Neural progenitor cell (in vitro differentiated cells): ENCODE measurements at places on chromosomes 11 and 22.

DNA sequence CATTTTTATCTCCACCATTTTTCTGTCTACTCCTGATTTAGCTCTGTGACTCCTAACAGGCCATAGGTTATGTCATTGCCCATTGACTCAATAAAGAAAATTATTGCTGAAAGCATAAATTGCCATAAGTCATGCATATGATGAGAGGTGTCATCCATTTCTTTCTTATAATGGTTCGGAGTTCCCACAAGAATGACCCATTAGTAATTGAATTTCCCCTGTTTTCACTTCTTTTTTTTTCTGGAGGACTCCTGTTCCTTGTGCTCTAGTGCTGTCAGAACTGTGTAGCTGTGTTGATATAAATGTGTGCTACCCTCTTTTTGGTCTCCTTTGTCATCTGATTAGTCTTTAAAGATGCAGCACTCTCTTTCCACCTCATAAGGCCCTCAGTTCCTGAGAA, 22.9 kb upstream of the CARD18 start:
- DNase-seq = no peak

DNA sequence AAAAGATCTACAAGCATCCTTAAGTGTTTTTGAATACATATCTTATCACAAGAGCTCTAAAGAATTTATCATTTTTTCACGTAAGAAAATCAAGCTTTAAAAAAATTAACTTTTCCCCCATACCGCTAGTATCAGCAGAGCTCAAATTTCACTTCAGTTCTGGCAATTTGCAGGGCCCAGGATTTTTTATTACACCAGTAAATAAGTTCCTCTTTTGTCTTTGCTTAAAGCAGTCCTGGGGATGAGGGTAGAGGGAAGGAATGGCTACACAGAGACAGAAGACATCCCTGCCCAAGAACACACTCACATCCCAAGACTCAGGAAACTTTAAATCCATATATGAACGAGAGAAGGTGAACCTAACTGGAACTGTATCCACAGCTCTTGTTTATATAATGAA, 22.6 kb upstream of the SORL1 start:
- DNase-seq = no peak

DNA sequence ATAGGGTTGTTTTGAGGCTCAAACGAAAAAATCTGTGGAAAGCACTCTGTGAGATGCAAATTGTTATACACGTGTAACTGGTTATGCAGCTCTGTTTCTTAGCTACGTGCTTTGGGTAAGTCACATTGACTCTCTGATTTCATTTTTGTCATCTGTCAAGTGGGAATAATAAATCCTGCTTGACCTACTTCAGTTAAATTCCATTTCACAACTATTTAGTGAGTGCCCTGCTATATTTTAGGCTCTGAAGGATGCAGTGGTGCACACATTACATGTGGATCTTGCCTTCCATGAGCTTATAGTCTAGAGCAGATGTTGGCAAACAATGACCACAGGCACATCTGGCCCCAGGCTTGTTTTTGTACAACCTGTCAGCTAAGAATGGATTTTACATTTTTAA, 133.6 kb upstream of the PLET1 start:
- DNase-seq = no peak

GRCh38 chr22:48843640-48844039, 984.0 kb downstream of the BRD1 start:
- DNase-seq = no peak

- DNase-seq = no peak
Measured at GRCh38 chr11:62120431-62120830, 3.4 kb upstream of the INCENP start.

- no peak for DNase-seq
Measured at GRCh38 chr11:75557666-75558494, 4.2 kb upstream of the SERPINH1 start.

GRCh38 chr22:30047364-30047738, 32.9 kb upstream of the HORMAD2 start:
- no peak for DNase-seq

DNA sequence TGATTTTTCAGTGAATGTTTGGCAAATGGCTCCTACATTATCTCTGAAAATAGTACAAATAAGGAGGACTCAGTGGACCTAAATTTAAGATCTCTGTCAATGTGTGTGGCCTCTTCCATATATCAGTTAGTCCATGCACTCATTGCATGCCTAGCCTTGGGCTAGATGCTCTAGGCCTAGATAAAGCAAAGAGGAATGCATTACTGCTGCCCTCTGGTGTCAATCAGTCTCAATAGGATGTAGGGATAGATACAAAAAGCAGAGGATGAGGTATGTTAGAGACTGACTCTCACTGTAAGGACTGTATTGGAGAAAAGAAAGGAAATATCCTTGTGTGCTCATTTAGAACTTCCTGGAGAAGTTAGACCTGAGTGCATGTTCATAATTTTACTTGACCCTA, 42.0 kb downstream of the MS4A2 start:
- DNase-seq = peak; percentile 69

DNA sequence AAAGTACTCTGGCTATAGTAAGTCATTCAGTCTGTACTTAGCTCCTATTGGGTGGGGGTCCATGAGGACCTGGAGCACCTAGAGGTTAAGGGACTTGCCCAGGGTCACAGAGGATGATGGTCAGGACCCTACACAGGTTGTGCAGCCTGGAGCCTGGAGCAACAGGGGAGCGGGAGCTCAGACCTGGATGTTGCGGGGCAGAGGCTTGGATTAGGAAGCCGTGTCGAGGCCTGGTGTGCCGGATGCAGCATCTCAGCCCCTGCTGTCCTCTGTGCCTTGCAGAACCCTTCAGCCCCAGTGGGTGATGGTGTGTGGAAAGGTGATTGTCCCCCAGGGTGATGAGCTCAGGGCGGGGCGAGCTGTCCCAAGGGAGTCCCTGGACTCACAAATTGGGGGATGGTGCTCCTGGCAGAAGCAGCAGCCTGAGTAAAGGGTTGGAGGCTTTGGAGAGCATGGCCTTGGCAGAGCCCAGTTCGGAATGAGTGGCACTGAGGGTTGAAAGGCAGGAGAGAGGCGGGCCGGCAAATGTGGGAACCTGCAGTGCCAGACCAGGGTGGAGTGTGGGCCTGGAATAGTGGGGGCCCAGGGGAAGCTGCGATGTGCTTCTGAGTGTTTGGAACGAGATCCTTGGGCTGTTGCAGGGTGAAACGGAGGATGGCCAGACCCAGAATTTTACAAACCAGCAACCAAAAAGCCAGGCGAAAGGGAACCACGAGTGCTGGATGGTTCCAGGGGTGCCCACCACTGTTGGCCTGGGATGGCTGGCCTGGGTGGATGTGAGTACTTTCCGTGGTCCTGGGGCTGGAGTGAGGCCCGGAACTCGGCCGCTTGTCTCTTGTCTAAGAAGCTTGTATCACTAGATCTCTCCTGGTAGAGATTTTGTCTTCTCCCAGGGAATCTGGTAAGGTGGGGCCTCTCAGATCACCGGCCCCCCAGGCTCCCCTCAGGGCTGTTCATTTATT, 2.9 kb downstream of the TPCN2 start:
- DNase-seq = no peak

DNA sequence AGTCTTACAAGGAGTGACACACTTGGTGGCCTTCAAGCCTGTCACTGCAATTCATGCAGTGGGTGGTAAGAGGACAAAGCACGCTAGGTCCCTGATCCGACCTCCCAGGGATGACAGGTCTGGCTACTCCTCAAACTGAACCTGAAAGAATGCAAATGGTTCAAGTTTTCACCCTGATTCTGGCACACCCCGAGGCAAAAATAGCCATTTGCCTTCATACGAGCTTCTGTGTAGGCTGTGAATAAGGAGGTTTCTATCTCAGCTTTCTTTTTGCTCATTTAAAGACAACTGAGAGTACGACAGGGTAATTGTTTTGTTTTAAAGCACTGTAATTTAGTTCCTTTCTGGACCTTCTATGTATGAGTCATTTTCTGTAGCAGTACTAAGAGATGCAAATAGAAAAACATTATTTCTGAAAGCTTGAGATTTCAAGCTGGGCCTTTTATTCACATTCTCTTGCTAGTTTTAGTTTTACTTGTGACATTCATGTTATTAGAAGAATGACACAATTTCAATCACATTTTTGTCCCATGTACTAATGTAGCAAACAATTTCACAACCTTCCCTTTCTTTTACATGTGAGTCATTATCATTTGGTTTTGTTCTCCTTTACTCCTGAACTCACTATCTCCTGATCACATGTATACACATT, 56.6 kb upstream of the FDX1 start:
- no peak for DNase-seq

GRCh38 chr11:64791781-64792291, 11.2 kb downstream of the MAP4K2 start:
- no peak for DNase-seq

DNA sequence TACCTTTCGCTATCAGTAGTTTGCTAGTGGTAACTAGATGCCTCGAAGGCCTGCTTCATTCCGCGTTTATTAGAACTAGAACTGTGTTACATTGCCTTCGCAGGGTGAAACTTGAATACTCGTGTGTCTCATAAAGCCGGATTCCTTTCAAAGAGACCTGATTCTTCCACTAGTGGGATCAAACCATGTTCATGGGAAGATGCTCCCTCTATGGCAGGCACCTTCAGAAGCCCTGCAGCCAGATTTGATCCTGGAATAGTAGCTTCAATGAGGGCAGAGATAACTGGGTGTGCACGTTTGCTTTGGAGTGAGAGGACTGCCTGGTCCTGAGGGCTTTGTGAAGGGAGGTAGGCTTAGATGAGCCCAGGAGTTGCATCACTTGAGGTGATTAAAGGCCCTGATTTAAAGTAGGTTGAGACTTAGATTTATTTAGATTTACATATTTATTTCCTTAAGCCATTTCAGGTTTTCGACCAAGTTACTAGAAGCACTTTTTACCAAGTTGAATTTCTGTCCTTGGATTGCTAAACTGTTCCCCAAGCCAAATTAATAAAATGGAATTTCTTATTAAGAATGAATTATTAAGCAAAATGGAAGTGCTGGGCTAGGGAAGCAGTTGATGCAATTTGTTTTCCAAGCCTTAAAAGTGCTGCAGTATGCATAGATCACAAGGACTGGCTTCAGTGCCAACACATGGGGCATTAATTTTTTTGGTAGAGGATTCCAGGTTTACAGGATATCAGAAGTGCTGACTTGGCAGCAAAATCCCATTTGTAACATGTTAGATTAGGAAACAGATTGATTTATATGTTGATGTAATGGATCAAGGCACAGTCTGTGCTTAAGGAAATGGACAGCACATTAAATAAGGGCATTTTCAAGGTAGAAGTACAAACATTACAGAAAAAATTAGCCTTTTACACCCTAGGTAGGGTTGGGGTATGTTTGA, 32.9 kb downstream of the APLP2 start:
- no peak for DNase-seq

- DNase-seq = no peak
Measured at GRCh38 chr11:113317339-113317738, 3.0 kb downstream of the TTC12 start.

GRCh38 chr11:63613517-63614135, 607 bp downstream of the PLAAT3 start:
- peak; percentile 62 for DNase-seq

GRCh38 chr11:94876645-94877442, 96.5 kb downstream of the CWC15 start:
- DNase-seq = no peak

GRCh38 chr22:30866811-30867271, 101.7 kb downstream of the MORC2 start:
- peak; percentile 31 for DNase-seq

GRCh38 chr11:117271208-117271607, 19.9 kb upstream of the BACE1-AS start:
- DNase-seq = no peak

- no peak for DNase-seq
Measured at GRCh38 chr11:1883346-1884302, 8.1 kb downstream of the PRR33 start.

DNA sequence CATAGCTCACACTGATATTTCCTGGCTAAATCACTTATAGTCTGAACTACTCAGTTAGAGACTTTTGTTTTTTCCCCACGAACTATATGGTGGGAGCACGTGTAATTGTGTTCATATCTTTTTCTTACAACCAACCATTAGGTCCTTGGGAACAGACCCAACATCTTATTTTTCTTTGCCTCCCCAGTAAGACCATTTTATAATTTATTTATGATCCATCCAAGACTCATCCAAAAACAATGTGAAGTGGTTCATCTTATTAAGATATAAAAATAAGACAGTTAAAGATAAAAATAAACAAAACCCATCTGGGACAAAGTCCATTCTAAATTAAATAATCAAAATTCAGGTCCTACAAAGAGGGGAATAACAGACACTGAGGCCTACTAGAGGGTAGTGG, 90.8 kb downstream of the FAM168A start:
- DNase-seq = no peak

DNA sequence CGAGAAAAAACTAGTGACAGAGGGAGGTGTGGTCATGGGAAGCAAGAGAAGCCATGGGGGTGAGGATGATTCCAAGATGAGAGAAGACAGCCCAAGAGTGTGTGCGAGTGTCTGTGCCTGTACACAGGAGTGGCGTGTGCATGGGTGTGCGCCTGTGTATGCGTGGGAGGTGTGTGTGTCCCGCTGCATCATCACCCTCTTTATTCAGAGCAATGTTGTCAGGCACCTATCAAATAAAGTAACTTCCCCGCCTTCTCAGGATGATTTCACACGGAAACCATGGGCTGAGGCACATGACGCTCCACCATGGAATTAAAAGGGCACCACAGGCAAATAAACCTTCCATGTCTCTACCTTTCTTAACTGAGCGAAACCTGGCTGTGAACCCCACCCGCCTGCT, 24.6 kb downstream of the MS4A10 start:
- no peak for DNase-seq

GRCh38 chr11:118112711-118113430, 26.1 kb upstream of the SMIM35 start:
- no peak for DNase-seq

DNA sequence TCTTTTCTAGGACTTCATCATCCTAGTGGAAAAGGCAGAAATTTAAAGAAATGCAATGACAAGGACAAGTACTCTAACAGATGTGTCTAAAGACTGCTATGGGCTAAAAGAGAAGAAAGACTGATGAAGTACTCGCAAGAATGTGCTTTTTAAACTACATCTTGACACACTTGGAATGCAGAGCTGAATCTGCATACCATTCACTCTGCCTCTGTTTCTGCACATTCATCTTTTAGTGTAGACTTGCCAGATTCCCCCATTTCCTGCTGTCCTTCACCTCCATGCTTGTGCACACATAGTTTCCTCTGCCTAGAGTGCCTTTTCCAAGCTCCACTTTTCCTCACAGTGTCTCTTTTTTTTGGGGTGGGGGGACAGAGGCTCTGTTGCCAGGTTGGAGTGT, 239.0 kb upstream of the CCDC179 start:
- no peak for DNase-seq

DNA sequence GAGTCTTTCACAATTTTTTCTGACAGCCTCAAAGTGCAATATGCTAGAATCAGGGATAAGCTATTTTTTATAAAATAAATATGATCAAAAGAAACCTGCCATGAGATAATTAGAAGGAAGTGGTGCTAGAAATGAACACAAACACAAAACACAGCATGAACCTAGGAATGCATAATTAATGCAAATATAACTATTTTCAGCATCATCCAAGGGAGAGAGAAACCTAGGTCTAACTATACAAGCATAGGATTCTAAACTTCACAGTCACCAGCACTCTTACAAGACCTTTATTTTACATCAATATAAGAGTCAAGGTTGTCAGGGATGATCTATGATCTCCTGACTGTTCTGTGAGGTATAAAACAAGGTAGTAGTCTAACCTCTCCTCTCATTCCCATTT, 29.2 kb downstream of the TTC28 start:
- no peak for DNase-seq
